Umbilical cord (tissue), 2 donors: ENCODE measurements at places on chromosomes 2 and 18. TPM values are rescaled to one million over a fixed set of nuclear protein-coding genes. Genes with fewer than 3 reads are reported as not detected.
A peak's percentile ranks its signal among the peaks of the same experiment; 100 is the strongest.

DNA sequence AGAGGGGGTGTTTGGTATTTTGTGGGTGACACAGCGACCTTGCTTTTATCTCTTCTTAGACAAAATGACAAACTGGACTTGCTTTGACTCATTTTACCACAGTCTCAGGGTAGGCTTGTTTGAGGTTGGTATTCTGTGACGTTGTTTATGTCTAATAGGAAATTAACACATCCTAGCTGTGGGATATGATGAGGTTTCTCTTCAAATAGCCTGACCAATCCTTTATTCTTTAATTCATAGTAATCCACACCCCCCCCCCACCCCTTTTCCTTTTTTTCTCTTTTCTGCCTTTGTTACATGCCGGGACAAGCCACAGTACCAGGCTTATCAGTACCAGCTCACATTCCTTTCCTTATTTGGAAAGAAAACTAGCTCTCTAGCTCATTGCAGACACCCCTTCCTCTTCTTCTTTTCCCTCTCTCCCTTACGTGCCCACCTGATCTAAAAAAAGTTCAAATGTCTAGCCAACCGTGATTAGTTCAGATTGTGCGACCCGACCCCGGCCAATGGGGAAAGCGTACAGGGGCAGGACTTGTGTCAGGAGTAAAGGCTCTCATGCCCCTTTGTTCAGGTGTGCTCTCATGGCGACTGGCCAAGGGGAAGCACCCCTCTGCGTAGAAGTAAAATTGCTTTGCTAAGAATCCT is 52.2 kb upstream of the PTPRM start:
- DNase-seq = peak; percentile 50

GRCh38 chr2:53463806-53464726 is 303.5 kb upstream of the CHAC2 start:
- no peak for DNase-seq

- DNase-seq = peak; percentile 28
Measured at GRCh38 chr2:98560256-98560771, 48.0 kb downstream of the COA5 start.

Gene RGPD6
- 109 TPM for total RNA-seq

DNA sequence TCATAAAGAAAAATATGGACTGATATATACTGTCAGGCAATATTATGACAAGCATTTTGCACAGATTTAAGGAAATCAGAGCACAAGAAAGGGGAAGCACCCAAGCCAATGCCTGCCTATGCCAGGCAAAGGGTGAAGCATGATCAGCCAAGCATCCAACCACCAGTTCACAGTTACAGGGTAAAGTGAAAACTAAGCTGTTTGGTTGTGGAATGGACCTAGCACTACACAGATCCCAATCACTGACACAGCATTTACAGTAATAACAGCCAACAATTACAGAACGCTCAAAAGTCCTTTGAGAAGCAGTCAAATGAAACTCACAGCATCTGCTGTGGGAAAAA is 90.3 kb downstream of the SP3 start:
- no peak for DNase-seq

DNA sequence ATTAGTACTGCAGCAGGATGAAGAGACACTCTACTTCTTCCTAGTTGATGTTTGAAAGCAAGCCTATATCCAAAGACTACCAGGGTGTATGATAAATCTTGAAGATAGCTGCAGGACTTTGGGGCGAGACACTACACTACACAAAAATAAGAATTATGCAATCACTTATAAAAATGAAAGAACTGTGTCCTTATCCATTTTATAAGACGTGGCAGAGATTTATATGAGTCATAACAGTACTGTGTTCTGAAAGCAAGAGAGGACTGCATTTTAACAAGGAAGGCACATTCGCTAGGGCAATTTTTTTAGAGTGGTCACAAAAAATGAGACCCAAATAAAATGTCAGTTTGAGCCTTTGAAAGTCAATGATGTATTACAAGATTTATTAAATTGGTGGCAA is 617.0 kb upstream of the LINC00305 start:
- peak; percentile 41 for DNase-seq

GRCh38 chr18:46155641-46156051 is 51.5 kb downstream of the HAUS1 start:
- no peak for DNase-seq

Gene KLF7
- 29.1 TPM for total RNA-seq
